Skeletal muscle cell (primary cell): ENCODE measurements at places on chromosomes 6 and 20.

DNA sequence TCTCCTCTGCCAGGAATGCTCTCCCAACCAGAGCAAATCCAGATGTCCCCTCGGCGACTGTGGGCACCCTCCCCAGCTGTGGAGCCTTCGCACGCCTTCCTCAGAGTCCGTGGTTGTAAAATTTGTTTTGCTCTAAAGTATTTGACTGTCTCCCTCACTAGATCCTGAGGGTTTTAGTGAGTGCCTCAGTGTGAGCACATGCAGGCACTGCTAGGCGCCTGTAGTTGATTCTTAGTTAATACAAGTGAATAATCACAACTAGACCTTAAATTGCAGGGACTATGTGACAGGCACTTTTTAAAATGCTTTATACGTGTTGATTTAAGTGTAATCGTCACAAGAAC, 680 bp upstream of the MTCH1 start:
- no peak for DNase-seq

DNA sequence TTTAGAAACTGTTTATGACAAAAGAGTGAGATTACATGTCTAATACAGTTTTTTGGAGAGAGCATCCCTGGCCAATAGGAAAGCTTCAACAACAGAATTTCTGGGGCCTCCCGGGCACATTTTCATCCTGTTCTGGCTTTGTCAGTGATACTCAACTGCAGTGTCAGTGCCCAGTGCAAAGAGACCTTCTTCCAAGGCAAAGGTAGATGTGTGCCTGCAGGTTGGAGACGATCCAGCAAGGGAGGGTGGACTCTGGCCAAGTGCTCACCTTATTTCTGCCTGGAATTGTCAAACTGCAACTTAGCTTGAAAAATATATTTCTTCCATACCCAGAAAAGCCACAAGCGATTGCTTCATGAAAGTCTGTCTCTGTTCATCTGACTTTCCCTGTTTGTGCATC, 211.6 kb upstream of the SNX9 start:
- DNase-seq = no peak

DNA sequence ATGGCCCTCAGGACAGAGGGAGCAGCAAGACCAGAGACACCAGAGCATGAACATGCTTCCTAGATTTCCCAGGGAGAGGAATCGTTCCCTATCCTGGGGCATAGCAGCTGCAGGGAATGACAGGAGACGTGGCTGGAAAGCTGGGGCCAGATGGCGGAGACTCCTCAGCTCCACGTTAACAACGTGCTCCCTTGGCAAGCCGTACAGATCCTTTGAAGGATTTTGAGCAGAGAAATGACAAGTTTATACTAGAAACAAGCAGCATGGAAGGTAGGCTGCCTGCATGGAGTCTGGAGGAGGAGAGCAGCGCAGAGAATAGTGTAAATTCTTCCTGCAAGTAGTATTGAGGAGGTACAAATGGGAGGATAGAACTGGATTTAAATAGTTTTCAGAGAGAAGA, 11.7 kb downstream of the MYLIP start:
- no peak for DNase-seq

DNA sequence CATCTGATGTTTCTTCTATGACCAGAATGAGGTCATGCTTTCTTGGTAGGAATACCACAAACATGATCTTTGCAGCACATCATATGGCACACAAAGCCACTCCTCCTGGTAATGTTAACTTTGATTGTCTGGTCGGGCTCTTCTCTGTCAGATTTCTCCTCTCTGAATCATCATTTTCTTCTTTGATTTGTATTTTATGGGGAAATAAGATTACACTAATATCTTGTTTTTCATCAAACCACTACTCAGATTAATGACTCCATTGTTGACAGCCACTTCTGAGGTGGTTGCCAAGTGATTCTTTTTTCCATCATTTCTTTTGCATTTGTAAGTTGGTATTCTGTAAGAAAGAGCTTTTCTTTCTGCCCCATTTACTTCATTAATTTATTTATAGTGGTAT, 29.5 kb downstream of the TRMT11 start:
- DNase-seq = no peak

- DNase-seq = peak; percentile 1
Observed at GRCh38 chr20:13101276-13101675, 92.5 kb downstream of the SPTLC3 start.

DNA sequence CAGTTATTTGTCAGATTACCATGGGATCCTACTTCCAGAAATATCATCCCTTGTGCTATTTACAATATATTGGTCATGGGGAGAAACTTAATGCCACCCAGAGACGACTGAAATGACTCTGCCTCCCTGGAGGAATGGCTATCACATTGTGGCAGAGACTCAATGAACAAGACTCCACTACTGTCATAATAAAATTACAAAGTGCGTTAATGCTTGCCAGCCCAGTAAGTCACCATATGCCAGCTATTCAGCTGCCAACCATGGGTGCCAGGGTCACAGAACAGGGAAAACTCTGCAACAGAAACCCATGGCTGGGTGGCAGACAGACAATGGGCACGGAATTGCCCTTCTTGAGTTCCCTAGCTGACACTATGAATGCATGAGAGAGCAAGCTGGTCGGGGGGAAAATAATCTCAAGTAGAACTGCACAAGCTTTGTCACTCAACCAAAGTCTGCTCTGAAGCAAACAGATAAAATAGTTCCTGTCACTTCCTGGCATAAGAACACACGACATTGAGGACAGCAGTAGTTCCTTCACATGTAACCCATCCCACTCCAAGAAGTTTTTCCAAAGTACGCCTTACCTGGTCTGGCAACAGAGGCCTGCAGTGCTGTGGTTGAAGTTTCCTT, 32.1 kb downstream of the TP53INP2 start:
- DNase-seq = no peak

- DNase-seq = no peak
Observed at GRCh38 chr6:47196113-47196512, 113.6 kb downstream of the TNFRSF21 start.

- no peak for DNase-seq
Observed at GRCh38 chr6:117506907-117507306, 24.4 kb downstream of the DCBLD1 start.

DNA sequence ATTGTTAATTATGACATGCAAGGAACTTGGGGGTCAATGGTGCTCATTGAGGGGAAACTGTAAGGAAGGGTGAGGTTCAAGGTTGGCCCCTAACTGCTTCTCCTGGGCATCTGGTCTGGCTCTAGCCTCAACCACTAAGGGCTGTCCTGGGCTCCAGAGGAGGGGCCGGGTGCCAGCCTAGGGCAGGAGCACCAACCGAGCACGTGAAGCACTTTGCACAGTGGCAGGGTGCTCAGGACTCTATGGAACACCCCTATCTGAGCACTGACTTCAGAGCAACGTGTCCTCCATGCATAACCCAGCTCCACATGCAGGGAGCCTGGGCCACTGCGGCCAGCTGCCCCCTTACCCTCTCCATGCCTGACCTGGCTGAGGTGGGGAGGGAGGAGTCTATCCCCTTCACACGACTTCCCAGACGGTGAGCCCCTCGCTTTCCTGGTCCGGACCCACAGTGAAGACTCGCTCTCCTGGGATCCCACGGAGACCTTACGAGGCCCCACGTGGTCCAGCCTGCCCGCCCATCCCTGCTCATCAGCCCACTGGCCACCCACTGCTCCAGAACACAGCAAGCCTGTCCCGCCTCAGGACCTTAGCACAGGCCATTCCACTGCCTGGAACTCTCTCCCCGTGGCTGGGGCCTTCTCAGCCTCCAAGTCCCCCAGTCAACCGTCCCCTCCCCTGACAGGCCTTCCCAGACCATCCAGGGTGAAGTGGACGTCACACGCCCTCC, 40.8 kb upstream of the STX16 start:
- DNase-seq = no peak

- DNase-seq = no peak
Observed at GRCh38 chr20:53881362-53881761, 189.0 kb downstream of the BCAS1 start.

DNA sequence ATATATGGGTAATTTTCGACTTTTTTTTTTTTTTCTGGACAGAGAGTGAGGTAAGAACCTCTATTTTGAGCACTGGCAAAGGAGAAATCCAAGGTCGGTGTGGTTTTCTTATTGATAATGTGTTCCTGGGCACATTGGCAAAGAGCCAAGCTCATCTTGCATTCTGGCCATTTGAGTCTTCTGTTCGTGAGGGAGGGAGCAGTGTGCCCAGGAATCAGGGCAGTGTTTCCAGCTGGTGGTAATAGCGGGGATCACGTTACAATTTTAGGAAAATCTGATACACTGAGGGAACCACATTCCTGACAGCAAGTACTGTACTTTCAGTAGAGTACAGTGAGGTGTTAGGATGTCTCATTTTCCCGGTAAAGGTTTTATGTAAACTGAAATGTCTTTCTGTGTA, 442.3 kb upstream of the MAP3K7 start:
- no peak for DNase-seq

DNA sequence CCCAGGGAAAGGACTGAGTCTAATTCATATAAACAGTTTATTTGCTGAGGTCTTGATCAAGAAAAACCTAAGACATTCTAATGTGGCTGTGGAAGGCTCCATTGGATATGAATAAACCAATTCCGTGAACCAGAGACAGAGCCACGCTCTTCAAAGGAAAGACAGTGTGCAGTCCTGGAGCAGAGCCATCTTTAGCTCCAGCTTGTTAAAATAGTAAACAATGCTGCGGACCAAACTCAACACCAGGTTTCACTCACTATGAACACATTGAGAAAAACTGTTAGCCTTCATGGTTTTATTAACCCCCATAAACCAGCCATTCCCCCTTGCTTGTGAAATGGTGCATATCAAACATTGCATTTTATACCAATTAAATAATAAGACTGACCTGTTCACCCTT, 61.9 kb downstream of the COL9A1 start:
- DNase-seq = no peak

DNA sequence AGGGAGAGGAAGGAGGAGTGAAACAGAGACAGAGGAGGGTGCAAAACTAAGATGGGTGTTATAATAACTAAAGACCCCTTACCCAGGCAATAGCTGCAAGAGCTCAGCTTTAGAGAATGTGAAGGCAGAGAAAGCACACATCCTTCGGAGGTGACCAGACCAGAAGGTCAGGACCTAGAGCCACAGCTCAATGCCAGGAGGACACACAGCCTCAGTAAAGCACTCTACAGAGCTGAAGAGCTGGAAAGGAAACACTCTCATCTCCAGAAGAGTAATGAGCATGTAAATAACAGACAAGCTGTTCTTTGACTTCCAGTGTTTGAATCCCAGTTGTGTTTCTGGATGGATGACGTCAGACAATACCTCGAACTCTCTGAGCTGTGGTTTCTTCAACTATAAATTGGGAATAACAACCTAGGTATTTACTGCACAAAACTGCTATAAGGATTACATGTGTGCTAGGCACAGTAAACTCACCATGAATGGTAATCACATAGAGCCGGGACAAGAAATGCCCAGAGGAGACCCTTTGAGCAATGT, 63.2 kb downstream of the MAP3K5 start:
- DNase-seq = no peak

GRCh38 chr6:39178804-39179203, 50.5 kb downstream of the KCNK5 start:
- DNase-seq = no peak

DNA sequence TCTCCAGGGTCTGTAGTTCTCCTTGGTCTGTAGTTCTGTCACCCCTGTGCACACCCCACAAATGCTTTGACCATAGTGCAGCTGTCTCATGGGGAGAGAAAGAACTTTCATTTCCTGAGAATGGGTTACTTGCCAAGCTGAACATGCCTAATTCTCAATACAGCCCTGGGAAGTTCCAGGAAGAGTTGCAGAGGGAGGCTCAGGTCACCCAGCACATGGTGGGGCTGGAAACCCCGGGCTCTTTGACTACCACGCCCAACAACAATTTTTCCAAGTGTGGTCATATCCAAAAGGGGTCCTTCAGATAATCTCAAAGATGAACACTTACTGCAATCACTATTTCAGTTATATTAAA, 2.2 kb upstream of the PTPRA start:
- DNase-seq = no peak

DNA sequence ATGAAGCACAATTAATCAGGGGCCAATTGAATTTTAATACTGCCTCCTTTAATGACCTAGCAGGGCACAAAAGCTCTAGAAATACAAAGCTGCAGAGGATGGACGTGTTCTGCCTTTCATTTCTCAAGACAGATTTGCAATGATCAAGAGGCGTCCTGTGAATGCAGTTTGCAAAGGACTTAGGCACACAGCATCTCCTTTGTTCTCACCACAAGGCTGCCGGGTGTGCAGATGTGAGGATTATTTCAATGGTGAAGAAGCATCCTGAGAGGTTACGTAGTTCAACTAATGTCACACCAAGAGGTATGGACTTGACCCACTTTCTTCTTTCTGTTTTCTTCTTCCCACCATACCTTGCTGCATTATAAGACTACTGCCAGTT, 42.9 kb upstream of the SPTLC3 start:
- DNase-seq = no peak

DNA sequence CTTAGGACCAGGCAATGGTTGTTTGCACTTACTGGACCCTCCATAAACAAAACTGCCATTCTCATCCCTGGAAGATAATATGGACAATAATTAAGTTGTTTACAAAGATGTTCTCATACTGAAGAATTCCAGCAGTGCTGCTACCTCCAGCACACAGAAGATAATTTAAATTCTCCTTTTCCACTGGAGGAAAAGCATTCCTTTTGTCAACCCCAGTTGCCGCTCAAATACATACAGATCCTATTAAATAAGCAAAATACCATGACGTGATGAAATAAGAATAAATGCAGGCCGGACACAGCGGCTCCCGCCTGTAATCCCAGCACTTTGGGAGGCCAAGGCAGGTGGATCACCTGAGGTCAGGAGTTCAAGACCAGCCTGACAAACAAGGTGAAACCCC, 54.5 kb upstream of the IPCEF1 start:
- no peak for DNase-seq

GRCh38 chr6:16729183-16729691, 32.0 kb downstream of the ATXN1 start:
- DNase-seq = no peak

GRCh38 chr6:116572162-116572561, 858 bp downstream of the RWDD1 start:
- no peak for DNase-seq

GRCh38 chr6:36323062-36323461, 13.6 kb downstream of the BNIP5 start:
- no peak for DNase-seq

DNA sequence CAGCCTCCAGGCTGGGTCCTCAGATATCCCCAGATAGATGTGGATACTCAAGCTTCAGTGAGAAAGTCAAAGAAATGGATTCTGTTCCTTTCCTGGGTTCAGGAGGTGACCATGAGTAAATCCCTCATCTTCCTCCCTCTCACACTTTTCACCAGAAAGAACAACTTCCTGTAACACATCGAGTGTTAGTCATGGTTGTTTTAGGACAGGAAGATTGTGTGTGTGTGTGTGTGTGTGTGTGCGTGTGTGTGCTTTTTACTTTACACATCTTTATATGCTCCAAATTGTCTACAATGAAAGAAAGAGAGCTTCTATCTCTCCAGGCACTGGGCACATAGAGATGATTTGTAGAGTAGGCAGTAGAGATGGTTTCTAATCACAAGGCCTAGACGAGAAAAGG, 139.9 kb downstream of the TBXT start:
- no peak for DNase-seq

GRCh38 chr20:25297141-25297905, 49.4 kb downstream of the PYGB start:
- no peak for DNase-seq

- DNase-seq = no peak
Observed at GRCh38 chr6:108091288-108091687, 16.7 kb upstream of the OSTM1 start.
